ENCODE measurements at places on chromosomes 13 and 19. TPM values are rescaled to one million over a fixed set of nuclear protein-coding genes. Genes with fewer than 3 reads are reported as not detected.
A peak's percentile ranks its signal among the peaks of the same experiment; 100 is the strongest.

NXNL1 gene
- not detected for total RNA-seq

- peak; percentile 20 for DNase-seq
These were observed 188.9 kb downstream of the KCTD12 start for GRCh38 chr13:76697288-76697687.

GRCh38 chr19:28642787-28643683 is 569.9 kb downstream of the UQCRFS1 start:
- no peak for DNase-seq

DNA sequence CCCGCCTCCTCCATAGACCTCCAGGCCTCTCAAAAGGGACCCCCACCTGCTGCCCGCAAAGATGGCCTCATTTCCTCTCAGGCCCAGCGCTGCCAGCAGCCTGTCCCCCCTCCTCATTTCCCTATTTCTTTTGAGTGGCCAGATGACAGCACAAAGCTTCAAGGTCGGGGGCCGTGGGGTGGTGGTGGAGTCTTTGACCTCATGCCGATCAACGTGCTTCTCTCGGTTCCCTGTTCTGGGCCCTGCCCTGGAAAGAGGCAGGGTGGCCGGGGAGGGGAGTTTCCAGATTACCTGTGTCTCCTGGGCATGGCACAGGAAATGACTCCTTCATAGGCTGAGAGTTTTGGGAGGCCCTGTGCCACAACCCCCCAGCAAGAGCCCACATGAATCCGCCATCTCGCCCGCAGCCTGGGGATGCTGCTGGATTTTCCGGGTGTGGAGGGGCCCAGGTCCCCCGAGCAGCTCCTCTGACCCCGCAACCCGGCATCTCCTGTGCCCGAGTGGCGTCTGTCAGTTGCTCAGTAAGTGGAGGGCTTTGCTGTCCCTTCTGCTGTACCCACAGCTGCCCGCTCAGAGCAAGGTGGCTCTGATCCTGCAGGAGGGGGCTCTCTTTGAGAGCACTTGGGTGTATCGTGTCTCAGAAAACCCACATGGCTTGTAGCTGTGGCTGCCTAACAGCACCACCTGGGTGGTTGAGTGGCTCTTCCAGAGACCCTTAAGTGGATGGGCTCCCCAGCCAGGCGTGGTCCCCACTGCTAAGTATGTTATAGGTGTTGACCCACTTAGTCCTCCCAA is 139.4 kb downstream of the SIPA1L3 start:
- DNase-seq: no peak

BEST2 gene
- total RNA-seq: not detected

DNA sequence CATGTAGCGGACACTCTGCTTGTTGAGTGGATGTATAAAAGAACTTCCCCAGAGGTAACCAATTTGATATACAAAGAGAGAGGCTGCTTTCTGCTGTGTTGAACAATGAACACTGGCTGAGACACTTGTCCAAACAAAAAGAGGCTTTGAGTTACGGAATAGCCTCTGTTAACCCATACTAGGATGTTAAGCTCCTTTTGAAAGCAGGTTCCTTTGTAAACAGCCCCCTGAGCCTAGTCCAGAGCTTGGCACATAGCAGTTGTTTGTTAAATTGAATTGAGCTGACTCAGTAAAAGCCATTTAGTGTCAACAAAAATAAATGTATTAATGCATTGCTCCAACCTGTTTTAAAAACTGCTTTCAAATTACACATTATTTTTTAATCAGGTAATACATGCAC is 200.1 kb downstream of the MZT1 start:
- no peak for DNase-seq

- no peak for DNase-seq
These were observed 46.0 kb upstream of the PCDH8 start for GRCh38 chr13:52894413-52894812.

SLC27A5 gene
- total RNA-seq: 7.6 TPM

DNA sequence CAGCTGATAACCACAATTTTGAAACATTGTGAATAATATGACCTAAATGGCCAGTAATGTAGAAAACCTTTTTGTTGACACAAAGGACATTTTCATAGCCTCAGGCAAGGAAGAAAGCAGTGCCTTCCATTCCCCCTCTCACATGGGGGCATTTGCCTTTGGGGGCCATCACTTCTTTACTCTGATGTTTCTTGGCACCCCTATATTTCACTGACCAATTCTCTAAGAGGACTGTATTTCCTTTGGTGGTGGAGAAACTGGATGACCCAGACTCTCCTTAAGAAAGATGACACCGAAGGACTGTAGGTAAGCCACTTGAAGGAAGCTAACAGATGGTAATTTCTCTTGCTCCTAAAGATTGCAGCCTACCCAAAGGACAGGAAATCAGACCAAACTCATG is 254.6 kb downstream of the DCLK1 start:
- no peak for DNase-seq

DNA sequence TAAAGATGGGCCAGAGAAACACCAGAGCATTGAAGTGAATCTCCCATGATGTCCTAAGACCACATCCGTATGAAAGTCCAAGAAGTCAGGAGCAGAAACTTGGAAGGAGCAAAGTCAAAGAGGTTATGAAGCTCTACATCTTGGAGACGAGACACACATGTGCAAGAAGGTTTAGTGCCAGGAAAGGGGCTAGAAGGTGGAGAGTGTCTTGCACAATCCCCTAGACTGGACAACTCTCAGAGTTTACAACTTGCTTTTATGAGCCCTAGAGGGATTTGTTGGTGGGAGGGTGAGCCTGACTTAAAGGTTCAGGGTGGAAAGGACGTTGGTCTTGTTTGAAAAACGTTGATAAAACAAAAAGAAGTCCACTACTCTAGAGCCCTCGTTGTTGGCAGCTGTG is 150.6 kb downstream of the GPC6 start:
- peak; percentile 18 for DNase-seq

DNA sequence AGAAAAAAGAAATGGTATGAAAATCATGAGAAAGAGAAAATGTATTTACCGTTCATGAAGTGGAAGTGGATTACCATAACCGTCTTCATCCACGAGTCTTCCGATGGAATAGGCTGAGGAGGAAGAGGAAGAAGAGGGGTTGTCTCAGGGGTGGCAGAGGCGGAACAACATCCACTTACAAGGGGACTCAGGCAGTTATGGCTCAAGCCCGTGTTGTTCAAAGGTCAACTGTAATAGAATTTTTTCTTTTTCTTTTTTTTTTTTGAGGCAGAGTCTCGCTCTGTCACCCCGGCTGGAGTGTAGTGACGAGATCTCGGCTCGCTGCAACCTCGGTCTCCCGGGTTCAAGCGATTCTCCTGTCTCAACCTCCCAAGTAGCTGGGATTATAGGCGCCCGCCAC is 16.9 kb upstream of the ADGRL1 start:
- DNase-seq: no peak

PPM1N gene
- 1.0 TPM for total RNA-seq

- DNase-seq: peak; percentile 46
These were observed 55.4 kb downstream of the INTS6 start for GRCh38 chr13:51397262-51397941.

PGLYRP1 gene
- total RNA-seq: not detected

GRCh38 chr13:93412676-93413075 is 186.1 kb downstream of the GPC6 start:
- DNase-seq: peak; percentile 64

HSD17B14 gene
- total RNA-seq: 1.7 TPM

VSTM2B gene
- not detected for total RNA-seq

DNA sequence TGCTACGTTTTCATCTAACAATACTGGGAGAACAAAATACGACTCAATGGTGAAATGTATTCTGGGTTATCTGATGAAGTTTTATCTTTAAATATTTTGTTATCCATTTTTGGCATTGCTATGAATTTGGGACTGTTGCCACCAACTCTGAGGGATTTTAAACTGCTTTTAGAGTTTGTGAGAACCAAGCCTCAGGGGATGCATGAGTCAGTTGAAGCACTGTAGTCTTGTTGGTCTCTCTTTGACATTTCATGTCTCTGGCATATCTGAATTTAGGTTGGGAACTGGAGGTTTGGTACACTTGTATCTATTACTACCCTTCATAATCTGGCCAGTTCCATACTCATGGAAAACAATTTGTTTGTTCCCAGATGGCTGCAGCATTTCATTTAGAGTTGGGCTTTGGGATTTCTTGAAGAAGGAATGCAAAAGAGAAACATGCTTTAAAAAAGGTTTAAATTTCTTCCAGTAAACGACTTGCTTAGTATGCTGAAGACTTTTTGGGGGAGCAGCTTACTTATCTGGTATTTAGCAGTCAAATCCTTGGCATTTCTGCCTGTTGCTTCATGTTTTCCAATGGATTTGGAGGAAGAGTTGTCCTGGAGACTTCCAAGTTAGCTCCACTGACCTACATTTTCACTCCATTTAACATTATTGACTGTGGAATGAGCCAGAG is 28.9 kb downstream of the ARHGEF7 start:
- no peak for DNase-seq

DCLK1 gene
- 12.2 TPM for total RNA-seq

ZNF541 gene
- not detected for total RNA-seq

DNA sequence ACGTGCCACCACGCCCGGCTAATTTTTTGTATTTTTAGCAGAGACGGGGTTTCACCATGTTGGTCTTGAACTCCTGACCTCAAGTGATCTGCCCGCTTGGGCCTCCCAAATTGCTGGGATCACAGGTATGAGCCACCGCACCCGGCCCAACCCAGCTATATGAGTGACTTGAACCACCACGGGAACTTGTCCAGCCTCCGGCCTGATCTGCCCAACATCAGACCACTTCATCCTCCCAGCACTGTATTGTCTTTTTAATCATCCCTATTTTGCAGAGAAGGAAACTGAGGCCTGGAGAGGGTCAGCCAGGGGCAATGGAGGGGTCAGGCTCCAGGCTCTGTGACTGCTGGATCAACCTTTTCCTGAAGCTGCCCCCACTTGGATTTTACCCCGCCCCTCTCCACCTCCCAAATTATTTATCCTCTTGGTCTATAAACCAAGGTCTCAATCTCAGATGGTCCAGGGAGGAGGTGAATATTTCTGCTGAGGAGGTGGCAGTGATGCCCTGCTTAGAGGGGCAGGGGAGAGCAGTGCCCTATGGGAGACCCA is 893 bp upstream of the PLIN3 start:
- no peak for DNase-seq

DNA sequence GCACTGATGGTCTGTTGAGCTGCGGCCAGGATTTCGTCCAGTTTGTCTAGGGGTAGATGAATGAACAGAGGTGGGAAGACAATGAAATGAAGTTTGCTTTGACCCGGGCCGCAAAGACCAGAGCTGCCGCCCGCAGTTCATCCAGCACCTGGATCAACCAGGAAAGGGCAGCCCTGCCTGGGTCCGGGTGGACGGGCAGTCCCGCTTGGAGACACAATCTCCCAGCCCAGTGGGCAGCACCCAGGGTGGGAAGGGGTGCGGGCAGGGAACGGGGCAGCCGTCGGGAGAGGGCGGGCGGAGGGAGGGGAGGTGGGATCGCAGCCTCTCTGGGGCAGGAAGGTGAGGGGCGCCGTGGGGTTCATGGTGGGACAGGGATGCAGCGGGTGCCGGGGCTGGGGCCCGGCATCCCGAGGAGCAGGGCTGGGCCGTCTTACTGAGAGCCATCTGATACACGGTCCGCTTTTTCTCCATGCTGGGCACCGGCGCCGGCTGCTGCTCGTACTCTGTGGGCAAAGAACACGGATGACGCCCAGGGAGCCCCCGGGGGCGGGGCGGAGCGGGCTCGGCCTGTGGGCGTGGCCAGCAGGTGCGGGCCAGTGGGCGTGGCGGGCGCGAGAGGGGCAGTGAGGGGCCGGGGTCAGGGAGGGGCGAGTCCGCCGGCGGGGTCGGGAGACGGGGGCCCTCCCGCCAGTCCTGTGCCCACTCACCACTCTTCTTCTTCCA is 33.1 kb downstream of the SHANK1 start:
- no peak for DNase-seq

DIRAS1 gene
- not detected for total RNA-seq

DNA sequence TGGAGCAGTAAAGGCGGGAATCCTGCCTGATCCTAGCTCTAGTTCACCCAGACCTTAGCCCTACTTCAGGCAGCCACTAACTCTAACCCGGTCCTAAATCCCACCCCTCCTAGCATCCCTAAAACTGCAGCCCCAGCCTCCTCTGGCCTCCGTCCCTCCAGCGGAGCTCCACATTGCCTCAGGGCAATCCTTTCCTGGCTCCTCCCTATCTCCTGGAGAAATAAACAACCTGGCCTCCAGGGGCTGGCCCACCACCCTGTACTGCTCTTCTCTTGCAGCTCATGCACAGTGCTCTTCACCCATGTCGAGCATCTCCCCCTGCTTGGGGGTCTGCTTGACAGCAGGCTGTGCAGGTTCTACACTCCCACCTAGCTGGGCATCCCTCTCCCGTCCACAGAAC is 6.7 kb downstream of the POU2F2 start:
- no peak for DNase-seq

SIGLEC5 gene
- total RNA-seq: not detected

- no peak for DNase-seq
These were observed 7.8 kb upstream of the UBL3 start for GRCh38 chr13:29858231-29858630.
